Activated gamma-delta T cell (primary cell): ENCODE measurements at places on chromosomes 3 and 15.
A peak's percentile ranks its signal among the peaks of the same experiment; 100 is the strongest.

GRCh38 chr3:65751123-65751700 lies 287.5 kb downstream of the MAGI1 start:
- no peak for DNase-seq

GRCh38 chr3:66662894-66663293 lies 162.1 kb upstream of the LRIG1 start:
- no peak for DNase-seq

GRCh38 chr3:8746780-8747345 lies 13.3 kb downstream of the CAV3 start:
- DNase-seq = no peak

GRCh38 chr3:123394391-123395020 lies 54.4 kb downstream of the ADCY5 start:
- no peak for DNase-seq

DNA sequence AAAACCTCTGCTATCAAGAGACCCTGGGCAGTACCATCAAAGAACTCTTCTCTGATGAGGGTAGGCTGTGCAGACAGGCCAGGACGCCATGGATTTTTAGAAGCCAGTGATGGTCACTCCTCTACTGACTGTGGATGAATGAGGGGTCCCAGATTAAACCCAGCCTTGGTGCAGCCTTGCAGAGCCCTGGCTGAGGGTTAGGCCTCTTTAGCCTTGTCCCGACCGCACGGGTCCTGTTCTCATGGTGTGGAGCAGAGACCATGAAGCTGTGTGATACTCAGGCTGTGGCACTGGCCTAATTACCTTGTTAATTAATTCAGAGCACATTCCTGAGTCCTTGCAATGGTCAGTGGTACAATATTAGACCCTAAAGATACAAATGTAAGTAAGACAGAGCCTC lies 71.7 kb downstream of the FBN1 start:
- DNase-seq = no peak

DNA sequence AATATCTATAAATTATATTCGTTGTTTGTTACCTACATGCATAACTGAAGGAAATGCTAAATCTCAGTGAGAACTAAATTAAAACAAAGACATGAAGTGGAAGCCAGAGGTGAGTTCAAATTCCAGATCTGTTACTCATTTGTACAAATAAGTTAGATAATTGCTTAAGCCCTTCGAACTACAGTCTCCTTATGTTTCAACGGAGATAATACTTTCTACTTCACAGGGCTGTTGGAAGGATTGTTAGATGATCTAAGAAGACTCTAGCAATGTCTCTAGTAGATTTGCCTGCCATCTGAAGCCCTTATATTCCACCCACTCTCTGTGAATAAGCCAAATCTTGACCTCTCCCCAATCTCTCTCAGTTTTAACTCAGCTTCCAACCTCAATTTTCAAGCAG lies 125.8 kb downstream of the P2RY1 start:
- no peak for DNase-seq

GRCh38 chr3:101027286-101027685 lies 34.1 kb upstream of the ABI3BP start:
- no peak for DNase-seq

GRCh38 chr15:78077053-78077870 lies at the start of gene TBC1D2B:
TSS of gene TBC1D2B (minus strand) at chr15:78077711. CDS start at chr15:78077652, 59 bp downstream.
- peak; percentile 57 for DNase-seq

- no peak for DNase-seq
These were observed 211.3 kb upstream of the NSMCE3 start for GRCh38 chr15:29480949-29481348.

DNA sequence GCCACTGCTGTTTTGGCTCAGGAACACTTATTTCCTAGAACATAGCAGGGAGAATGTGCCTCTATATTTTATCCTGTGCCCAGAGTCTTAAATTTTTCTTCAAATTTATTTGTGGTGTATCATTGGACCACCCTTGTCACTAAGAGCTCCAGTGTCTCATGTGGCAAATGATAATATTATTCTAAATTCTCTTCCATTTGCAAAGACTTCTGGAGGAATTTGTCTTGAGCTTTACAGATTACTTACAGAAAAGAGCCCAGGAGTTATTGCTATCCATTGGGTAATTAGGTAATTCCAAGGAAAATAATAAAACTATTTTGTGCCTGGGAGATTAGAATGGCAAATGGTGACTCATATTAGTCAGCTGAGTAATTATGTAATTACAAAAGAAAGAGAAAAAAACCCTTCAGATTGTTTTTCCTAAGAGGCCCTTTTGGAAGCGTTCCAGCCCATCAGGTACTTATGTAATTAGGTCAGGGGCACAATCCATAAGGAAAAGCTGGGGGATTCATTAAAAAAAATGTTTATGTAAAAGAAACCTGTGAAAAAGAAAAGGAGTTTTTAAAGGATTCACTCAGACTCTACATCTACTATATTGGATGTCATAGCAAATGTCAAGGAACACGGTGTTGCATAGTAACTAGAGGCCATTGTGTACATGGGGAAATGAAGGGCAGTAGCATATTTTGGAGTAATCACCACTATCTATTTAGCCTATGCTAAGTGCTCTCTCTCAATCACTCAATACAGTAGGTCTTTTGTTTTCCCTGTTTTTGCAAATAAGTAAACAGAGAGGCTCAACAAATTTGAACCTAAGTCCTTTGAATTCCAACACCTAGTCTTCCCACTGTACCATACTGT lies 380.9 kb upstream of the RARB start:
- no peak for DNase-seq

- DNase-seq = no peak
These were observed 32.0 kb downstream of the PPP1R2 start for GRCh38 chr3:195511136-195511535.

- DNase-seq = no peak
These were observed 68.4 kb downstream of the HES1 start for GRCh38 chr3:194204042-194204987.

- no peak for DNase-seq
These were observed 329.7 kb upstream of the TLE3 start for GRCh38 chr15:70427167-70428120.
